ENCODE measurements at places on chromosomes 2 and 18.

DNA sequence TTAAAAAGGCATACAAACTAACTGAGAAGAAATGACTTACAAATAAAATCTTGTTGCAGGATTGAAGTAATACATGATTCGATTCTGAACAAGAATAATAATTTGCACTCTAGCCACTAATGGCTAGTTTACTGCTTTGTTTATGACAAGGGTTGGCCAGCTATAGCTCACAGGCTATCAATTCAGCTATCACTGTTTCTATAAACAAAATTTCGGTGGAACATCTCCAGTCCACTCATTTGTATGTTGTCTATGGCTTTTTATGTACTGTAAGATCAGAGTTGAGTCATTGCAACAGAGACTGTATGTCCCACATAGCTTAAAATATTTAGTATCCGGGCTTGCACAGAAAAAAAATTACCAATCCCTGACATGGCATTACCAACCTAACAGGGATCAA is 543.7 kb upstream of the CNTNAP5 start:
- no peak for DNase-seq

DNA sequence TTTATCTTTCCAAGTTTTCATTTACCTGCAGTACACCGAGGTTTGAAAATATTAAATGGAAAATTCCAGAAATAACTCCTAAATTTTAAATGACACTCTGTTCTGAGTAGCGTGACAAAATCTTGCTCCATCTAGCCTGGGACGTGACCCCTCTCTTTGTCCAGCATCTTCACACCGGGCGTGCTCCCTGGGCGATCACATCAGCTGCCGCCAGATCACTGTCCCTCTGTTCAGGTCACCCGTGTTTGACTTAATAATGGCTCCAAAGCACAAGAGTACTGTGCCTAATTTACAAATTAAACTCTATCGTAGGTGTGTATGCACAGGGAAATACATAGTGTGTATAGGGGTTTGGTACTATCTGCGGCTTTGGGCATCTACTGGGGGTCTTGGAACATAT is 6.1 kb upstream of the TMEM185B start:
- DNase-seq = no peak

DNA sequence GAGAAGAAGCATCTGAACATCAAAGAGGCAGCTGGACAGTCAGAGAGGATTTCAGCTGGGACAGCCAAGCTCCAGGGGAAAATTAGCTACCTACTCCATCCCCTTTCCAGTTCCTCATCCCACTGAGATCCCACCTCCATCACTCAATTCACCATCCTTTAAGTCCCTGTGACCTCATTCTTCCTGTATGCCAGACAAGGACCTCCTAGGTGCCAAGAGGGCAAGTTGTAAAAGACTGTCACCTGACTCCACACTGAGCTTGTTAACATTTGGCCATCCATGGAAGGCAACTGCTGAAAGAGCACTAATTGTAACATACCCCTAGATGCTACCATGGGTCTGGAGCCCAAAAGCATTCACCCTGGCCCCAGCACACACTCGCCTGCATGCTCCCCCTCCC is 97.8 kb downstream of the KYNU start:
- no peak for DNase-seq

- DNase-seq = no peak
Measured at GRCh38 chr18:34525244-34525643, 184.9 kb upstream of the DTNA start.

DNA sequence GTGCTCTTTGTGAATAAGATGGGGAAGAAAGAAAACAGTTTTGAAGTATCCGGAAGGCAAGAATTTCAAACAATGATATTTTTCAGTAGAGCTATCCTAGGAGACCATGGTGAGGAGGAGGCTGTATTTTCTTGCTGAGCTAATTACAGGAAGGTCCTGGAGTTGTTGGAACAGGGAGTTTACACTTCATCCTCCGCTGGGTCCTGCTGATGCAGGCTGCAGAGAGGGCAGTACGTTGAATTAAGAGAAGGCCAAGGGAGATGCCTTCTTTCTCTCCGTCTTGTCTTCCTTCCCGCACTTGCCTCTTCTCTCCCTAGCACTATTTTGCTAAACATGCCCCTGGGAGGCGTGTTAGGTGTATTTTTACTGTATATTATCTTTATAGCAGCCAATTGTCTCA is 60.0 kb upstream of the EDAR start:
- no peak for DNase-seq

- DNase-seq = no peak
Measured at GRCh38 chr18:11047156-11047555, 102.2 kb downstream of the PIEZO2 start.

- DNase-seq = no peak
Measured at GRCh38 chr2:82913566-82913965, 1545.5 kb downstream of the SUCLG1 start.

- DNase-seq = no peak
Measured at GRCh38 chr2:227813229-227813561, 447 bp upstream of the CCL20 start.

GRCh38 chr2:29743516-29743915 is 177.9 kb downstream of the ALK start:
- DNase-seq = no peak

DNA sequence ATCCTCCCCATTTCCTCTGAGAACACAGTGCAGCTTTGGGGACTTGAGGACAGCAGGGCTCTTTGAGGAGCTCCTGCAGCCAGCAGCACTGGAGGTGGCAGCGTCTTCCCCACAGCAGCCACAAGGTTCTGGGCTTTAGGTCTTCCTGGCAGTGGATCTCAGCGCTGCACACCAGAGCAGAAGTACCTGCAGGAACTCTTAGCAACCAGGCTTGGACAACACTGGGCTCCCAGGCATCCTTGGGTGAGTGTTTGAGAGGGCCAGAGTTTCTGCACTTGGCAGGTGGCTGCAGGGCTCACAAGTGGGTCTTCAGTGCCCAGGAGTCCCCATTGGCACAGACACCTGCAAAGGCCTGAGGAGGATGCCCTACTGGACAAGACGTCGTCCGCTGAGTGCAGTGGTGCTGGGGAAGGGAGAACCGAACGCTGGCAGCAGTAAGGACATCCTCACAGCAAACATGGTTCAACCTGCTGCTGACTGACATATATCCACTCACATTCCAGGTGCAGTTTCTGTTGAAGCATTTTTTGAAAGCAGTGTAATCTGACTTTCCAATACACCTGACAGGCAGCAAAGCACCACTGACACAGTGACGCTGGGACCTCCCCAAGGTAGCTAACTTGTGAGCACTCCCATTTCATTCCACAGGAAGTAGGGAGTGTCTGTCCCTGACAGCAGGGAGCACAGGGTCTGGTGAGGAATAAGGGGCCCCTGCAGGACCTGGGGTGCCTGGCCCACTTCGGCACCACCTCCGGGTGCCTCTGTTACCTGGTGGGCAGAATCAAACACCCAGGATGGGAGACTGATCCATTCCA is 149.9 kb upstream of the COPS8 start:
- no peak for DNase-seq

- DNase-seq = no peak
Measured at GRCh38 chr18:73688851-73689711, 458.6 kb downstream of the FBXO15 start.

All from activated T-helper 1 cell treated with Interleukin-2 at 50 U/mL for 16 hours (primary cell).